ENCODE measurements at places on chromosomes 11 and 22.

GRCh38 chr11:116888884-116889549 lies 51.6 kb upstream of the APOA1 start:
- no peak for DNase-seq

- DNase-seq: no peak
These were observed 22.3 kb upstream of the TESMIN start for GRCh38 chr11:68773521-68774193.

GRCh38 chr22:24516301-24516737 lies 21.2 kb downstream of the UPB1 start:
- no peak for DNase-seq

GRCh38 chr11:130037058-130037457 lies 32.6 kb upstream of the APLP2 start:
- no peak for DNase-seq

DNA sequence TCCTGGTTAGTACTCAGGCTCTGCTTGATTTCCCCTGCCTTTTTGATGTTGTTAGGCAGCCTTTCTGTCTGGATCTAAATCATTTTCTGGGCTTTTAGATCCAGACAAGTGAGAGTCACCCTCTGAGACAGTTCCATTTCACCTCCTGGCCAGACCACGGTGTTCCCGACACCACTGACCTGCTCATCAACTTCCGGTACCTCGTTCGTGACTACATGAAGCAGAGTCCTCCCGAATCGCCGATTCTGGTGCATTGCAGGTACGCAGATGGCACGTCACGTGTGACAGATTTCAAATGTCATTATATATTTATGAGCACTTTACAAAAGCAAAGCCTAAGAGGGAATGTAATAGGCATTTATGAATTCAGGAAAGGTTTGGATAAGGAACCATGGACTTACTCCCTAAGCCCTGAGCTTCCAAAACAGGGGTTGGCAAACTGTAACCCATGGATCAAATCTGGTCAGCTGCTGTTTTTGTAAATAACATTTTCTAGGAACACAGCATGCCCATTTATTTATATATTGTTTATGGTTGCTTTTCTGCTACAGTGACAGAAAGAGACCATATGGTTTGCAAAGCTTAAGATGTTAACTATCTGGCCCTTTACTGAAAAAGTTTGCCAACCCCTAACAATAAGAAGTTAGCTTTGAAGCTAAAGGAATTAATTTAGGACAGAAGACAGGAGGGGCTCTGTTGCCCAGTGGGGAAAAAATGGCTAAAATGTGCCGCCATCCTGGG lies 53.1 kb upstream of the OR4B1 start:
- no peak for DNase-seq

DNA sequence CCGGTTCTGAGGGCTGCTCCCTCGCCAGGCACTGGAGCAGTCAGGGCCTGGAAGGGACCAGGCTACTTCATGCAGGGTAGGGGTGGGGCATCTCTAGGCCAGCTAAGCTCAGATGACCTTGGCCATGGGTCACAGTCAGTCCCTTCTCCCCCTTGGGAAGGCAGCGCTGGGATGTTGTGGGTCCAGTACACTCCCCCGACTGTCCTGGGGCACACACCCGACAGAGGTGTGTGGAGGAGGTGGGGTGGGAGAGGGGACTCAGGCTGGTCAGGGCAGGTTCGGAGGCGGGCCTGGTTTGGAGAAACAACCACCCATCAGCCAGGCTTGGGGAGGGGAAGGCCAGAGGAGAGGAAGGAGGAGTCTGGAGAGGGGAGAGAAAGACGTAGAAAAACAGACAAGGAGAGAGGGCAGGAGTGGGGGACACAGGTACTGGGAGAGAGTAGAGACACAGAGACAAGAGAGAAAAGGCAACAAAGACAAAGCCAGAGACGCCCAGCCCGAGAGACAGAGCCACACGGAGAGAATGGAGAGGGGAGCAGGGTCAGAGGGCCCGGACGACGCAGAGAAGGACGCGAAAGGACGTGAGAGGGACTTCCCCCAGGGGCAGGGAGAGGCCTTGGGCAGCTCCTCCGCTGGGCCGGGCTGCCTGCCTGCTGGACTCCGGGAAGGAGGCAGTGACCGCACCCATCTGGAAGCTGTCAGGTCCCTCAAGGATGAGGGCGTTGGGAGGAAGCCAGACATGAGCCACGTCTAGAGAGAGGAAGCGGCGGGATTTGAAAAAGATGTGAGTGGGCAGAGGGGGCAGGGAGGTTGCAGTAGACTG lies 30.6 kb upstream of the TSKU start:
- DNase-seq: no peak

- DNase-seq: no peak
These were observed 3.4 kb downstream of the CCDC188 start for GRCh38 chr22:20147237-20147988.

- DNase-seq: no peak
These were observed 40.5 kb downstream of the DKK3 start for GRCh38 chr11:11967669-11968510.

DNA sequence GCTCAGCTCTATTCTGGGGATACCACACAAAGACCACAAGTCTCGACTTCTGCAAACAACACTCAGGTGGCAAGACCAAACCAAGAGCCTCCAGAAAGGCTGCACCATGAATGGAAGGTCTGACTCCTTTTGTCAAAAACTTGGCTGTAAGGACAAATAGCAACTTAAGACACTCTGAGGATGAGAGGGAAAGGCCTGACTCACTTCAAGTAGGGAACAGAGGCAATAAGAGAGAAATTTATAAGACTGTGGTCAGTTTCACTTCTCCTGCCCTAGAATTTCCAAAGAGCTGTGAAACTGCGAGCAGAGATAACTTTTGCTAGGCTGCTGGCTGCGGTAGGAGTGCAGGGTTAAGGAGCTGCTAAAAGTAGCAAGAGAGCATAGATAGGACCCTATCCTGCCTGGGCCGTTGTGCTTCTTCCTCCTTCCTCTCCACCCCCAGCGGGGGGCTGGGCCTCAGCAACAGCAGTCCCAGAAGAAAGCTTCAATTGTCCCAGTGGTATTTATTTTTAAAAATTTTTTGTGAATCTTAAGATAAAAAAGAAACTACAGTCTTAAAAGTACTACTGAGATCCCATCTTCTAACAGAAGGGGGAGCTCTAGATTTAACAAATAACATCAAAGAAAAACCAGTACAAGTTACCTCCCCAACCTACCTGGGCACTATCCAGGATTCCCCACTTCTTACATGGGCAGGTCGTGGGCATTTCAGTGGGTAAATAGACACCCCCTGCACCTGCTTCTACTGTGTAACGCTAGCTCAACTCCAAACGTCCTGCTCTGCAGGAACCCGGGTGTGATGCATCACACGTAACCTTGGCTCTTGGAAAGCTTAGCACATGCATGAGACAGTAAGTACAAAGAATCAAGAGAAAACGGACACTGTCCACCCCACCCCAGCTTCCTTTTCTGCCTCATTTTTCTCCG lies 66.4 kb downstream of the SGSM3 start:
- no peak for DNase-seq

GRCh38 chr22:48179571-48180546 lies 1417.4 kb downstream of the TBC1D22A start:
- DNase-seq: no peak

DNA sequence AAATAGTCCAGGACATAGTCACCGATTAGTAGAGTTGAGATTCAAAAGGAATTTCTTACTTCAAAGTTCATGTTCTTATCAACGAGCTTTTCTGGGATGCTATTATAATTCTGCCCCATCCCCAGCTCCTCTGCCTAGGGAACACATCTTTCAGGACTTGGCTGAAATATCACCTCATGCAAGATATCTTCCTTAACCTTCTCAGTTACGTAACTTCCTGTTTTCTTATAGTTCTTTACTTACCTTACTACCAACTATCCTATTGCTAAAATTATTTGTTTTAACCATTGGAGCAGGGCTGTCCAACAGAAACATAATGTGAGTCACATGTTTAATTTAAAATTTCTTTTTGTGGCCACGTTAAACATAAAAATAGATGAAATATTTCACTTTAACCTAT lies 2.3 kb downstream of the NARS2 start:
- DNase-seq: no peak

GRCh38 chr11:35664977-35665441 lies 2.4 kb downstream of the TRIM44 start:
- no peak for DNase-seq

DNA sequence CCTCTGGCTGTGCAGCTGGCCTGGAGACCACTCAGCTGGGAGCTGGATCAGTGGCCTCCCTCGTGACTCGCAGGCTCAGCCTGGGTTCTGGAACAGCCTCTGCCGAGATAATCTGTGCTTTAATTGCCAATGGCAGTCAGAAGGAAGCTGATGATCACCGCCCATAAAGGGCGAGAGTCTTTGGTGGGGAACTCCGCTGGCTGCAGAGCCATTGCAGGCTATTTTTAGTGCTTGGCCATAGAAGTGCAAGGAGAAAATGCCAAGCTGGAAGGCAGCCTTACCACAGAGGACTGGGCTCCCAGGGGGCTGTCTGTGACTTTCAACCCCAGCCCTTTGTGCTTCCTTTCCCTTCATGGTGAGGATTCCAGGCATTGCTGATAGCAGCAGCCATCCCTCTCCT lies 62.2 kb upstream of the TENM4 start:
- no peak for DNase-seq

GRCh38 chr22:17706947-17707346 lies 67.3 kb downstream of the BID start:
- DNase-seq: no peak
